ENCODE measurements at places on chromosomes 7 and 10.

GRCh38 chr10:59037506-59037905, 138.9 kb upstream of the PHYHIPL start:
- DNase-seq = no peak

DNA sequence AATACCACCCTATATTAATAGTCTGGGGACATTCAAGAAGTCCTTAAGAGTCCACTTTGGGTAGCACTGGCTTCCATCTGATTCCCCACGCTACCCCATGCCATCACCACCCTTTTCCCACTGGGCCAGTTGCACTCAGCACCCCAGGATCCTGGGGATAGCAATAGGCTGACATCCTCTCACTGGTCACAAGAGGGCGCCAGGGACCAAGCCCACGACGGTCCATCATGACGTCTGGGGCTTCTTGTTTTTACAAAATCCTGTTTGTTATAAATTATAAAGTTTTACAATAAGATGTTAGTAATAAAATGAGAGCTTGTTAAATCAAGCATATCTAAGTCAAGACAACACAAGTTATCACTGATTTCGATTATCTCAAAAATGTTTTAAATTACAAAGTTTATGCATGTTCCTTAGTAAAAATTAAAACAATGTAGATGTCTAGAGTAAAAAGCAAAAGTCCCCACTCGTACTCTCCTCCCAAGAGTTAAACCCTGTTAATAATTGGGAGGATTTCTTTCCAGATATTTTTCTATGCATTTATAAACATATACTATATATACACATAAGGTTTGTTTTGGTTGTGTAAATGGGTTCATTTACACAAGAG, 15.4 kb downstream of the GPNMB start:
- no peak for DNase-seq

DNA sequence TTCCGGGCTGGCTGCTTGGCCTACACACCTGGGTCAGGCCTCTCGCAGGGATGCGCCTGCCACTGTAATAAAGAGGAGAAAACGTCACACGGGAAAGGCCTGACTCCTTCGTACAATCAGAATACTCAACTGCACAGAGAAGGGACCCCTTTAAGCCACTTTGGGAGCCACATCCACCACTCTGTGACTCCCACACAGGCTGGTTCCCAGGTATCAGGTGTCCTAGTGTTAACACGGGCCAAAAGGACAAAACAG, 5.8 kb upstream of the ZNF736 start:
- DNase-seq = no peak

DNA sequence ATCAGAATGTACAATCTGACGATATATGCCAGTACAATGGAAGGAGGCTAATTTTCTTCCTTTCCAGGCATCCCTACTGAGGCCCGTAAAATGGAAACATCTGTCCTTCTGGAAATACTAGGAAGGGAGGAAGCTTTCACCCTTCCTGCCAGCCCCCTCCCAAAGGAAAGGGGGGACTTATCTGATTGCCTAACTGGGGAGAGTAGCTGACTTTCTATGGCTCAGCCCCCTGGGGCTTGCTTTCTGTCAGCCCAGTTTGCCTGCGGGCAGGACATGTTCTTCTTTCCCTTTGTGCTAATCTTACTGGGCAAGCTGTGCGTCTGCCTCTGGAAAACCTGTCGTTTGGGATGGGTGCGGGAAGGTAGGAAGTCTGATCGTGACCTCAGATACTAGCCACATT, 508.9 kb downstream of the SUGCT start:
- DNase-seq = no peak

GRCh38 chr10:6741541-6741941, 161.5 kb upstream of the PRKCQ start:
- peak; percentile 29 for DNase-seq

DNA sequence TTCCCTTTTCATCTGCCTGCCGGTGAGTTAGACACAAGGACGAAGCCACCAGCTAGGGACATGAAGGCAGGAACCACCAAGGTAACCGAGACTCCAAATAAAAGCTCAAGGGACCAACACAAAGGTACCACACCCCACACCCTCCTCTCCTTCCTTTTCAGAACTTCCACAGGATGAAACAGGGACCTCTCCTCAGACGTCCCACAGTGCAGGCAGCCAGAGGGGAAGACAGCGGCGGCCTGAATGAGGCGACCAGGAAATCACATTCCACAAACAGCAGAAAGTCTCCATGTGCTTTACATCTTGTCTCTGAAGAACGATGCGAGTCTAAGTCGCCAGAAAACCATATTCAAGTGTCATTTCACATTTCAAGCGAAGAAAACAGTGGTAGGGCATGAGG, 97.8 kb downstream of the DIP2C start:
- DNase-seq = no peak

DNA sequence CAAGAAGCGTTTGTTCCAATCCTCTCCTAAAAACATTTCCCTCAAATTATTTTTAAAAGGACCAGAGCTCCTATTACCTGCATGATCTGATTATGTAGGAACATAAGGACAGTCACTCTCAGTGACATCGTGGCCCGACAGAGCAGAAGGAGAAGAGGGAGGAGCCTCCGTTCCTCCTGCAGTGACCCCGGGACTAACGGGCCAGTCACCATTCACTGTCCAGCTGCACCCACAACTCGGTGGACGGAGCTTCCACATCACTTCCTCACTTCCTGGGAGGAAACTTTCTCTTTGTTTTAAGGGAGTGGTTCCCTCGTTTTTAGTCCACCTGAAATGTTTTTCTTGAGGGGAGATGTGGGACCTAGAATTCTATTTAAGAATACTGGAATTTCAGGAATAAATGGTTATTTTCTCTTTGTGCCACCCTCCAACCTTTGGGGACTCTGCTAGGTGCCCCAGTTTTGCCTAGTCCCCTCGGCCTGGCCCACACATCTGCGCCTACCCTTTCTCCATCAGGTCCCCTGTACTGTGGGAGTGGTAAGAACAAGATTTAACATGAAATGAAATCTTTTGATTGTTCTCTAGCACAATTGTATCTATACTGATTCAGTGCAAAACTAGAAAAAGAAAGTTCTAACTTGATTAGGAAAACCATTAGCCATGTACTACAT, 173.5 kb upstream of the RNF32 start:
- DNase-seq = no peak

- DNase-seq = no peak
Measured at GRCh38 chr7:25850735-25851134, 301.3 kb upstream of the NFE2L3 start.

GRCh38 chr10:46220187-46220586, 66.6 kb upstream of the ANTXRL start:
- DNase-seq = no peak

GRCh38 chr10:104351919-104352318, 1.7 kb upstream of the CFAP58 start:
- DNase-seq = no peak
